ENCODE measurements at places on chromosomes 12 and 14.
A peak's percentile ranks its signal among the peaks of the same experiment; 100 is the strongest.

- no peak for DNase-seq
Measured at GRCh38 chr14:41505491-41505890, 101.2 kb upstream of the LRFN5 start.

DNA sequence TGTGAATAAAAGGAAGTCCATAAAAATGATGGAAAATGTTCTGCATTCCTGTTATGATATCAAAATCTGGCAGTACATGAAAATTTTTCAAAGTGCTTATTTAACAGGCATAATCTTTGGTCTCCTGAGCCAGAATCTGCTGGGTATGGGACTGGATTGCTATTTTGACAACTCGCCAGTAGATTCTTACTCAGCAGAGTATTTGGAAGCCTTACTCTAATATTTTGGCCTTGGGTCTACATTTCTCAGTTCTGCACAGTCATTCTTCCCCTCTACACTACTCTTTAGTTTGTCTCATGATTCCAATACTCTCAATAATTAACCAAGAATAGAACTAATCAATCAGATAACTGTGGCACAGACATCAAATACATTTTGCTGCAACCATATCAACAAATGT is 1.1 kb upstream of the SLCO1B1 start:
- no peak for DNase-seq

DNA sequence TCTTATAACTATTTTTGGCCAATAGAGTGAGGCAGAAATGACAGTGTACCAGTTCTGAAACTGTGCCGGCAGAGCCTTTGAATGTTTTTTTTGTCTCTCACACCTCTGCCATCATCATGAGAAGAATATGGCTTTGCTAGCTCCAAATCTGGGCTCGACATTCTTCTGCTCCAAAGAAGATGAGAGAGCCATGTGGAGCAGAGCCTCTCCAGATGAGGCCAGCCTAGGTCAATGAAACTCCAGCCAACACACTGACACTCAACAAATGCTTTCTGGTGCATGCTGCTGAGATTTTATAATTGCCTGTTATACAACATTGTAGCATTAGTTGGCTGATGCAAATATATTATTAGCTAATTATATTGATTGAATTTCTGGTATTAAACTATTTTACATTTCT is 154.7 kb downstream of the SLC38A4 start:
- DNase-seq, result no peak

DNA sequence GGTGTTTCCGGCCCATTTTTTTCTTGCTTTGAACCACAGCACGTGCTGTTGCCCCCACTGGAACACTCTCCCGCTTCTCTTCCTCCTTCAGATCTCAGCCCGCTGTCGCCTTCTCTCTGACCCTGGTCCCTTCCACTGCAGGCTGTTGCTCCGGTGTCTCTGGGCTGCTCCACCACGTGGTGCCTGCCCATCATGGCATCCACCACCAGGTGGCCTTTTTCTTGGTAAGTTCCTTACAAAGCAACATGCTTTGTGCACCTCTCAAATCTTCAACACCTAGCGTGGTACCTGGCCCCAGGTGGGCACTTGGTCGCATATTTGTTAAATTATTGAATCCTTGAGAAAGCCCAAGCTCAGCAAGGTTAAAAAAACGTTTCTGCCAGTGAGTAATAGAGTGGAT is 19.1 kb downstream of the TUNAR start:
- no peak for DNase-seq

DNA sequence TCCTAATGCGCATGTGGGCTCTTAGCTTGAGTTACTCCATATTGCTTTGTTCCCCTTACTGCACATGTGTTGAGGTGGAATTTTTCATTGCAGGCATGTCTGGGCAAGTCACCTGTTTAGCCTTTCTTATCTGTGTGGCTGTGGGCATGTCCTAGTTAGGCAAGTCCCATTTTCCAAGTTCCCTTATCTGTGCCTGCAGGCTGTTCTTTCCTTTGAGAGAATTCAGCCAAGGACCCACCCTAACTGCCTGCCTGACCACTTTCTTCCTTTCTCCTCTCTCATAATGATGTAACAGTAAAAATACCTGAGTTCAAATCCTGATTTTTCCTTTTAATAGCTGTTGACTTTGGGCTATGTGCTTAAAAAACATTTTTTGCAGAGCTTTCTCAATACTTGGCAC is 870.6 kb downstream of the NRXN3 start:
- DNase-seq, result no peak

GRCh38 chr12:53299101-53299453 is 418 bp upstream of the MYG1 start:
- DNase-seq, result peak; percentile 84

- no peak for DNase-seq
Measured at GRCh38 chr12:95809000-95809680, 18.6 kb upstream of the NTN4 start.

GRCh38 chr12:98397323-98398105 is 117.9 kb upstream of the TMPO start:
- peak; percentile 79 for DNase-seq

DNA sequence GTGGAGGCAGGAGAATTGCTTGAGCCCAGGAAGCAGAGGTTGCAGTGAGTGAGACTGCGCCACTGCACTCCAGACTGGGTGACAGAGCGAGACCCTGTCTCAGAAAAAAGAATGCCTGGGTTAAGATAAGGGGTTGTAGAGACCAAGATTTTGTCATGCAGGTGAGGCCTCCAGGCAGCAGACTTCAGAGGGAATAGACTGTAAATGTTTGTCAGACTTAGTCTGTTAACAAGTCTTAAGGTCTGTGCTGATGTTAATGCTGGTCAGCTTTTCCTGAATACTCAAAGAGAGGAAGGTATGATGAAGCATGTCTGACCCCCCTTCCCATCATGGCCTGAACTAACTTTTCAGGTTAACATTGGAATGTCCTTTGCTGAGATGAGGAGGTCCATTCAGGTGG is 83.0 kb upstream of the FUT8 start:
- DNase-seq, result no peak

Data from PC-9 (cell line).